ENCODE measurements at places on chromosomes 13 and 19. TPM values are rescaled to one million over a fixed set of nuclear protein-coding genes. Genes with fewer than 3 reads are reported as not detected.

DNA sequence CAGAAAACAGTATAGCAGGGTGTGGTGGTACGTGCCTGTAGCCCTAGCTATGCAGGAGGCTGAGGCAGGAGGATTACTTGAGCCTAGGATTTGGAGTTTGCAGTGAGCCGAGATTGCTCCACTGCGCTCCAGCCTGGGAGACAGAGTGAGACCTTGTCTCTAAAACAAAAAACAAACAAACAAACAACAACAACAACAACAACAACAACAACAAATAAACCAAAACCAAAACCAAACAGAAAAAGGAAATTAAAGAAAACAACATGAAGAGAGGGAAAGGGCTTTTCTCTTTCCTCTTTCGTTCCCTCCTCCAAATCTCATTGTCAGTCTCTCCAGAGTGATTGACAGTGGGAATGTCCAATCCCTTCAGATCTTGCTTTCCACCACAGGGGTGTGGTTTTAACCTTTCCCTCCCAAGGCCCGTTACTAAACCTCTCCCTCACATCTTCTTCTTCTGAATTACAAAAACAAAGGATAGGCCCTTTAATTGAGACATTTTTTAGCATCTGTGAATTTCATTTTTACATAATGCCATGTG, 341.2 kb downstream of the HS6ST3 start:
- DNase-seq: no peak

DNA sequence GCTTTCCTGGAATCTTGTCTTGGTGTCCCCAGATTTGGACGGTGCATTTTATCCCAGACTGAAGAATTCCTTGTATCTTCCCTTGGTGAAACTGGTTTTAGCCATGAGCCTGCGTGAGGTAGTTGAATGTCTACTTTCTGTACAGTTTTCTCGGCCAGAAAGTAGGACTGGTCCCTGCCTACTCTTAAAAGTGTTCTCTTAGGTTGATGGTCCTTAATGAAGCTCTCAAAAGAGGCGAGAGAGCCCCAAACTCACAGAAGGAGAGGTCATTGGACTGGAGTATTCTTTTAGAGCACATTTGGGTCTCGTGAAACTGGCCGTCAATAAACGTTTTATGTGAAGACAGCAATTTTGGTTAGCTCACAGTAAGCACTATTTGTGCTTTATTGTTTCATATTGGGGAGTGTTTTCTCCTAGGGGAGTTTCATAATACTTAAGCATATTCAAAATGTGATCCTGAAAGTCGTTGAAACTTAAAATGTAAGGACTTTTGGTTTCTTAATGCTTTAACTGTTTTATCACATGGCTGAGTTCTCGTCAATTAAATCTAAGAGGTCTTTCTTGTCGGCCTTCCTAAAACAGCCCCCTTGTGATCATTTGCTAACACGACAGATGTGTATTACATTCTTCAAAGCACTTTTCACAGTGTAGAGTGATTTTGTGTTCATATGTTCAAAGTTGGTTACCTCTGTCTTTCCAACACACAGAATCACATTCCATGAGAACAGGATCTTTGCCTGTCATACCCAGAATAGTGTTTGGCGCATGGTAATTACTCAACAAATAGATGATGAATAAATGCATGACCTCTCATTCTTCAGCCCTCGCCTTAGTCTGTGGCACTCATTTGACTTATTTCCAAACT, 889 bp downstream of the GTF2F2 start:
- DNase-seq: no peak

DNA sequence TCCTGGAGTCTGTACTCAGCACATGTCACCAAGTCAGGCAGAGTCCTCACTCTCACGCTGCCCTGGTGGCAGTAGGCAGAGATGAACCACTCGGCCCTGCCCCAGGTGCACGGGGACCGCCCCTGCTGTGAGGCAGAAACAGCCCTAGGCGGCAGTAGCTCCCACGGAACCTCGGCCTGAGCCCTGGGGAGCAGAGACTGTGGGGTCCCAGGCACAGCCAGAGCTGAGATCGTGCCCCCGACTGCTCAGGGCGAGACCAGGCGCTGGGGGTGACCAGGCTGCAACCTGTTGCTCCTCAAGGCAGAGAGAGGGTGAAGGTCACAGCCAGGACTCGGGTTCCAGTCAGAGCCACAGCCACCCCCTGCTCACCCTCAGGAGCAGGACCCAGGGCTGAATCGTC, 34.9 kb downstream of the AP1M1 start:
- DNase-seq: no peak

DNA sequence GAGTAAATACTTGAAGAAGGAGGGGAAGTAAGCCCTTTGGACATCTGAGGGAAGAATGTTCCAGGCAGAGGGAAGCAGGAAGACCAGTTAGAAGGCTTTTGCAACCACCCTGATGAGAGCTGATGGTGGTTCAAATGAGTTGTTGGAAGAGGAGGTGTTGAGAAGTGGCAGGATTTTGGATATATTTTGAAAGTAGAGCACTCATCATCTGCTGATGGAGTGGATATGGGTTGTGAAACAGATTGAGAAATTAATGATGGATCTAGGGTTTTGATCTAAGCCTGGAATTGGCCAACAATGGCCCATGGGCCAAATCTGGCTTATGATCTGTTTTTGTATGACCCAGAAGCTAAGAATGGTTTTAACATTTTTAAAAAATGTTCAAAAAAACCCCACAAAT, 230.7 kb downstream of the NDFIP2 start:
- DNase-seq: no peak

- DNase-seq: no peak
Observed at GRCh38 chr13:114090476-114090875, 41.9 kb downstream of the RASA3 start.

- peak; percentile 11 for DNase-seq
Observed at GRCh38 chr13:113535381-113535781, 44.9 kb upstream of the DCUN1D2 start.

- peak; percentile 94 for DNase-seq
Observed at GRCh38 chr19:51422053-51422448, 4.6 kb upstream of the SIGLEC10 start.

Gene MAST3
- total RNA-seq: 6.5 TPM

Gene CATSPERD
- total RNA-seq: not detected

Gene C1QTNF9
- total RNA-seq: 1.1 TPM

Gene SERP2
- total RNA-seq: 26.7 TPM

Data from right cardiac atrium (tissue), 5 donors.